ENCODE measurements at places on chromosomes 7 and 10. TPM values are rescaled to one million over a fixed set of nuclear protein-coding genes. Genes with fewer than 3 reads are reported as not detected.

DNA sequence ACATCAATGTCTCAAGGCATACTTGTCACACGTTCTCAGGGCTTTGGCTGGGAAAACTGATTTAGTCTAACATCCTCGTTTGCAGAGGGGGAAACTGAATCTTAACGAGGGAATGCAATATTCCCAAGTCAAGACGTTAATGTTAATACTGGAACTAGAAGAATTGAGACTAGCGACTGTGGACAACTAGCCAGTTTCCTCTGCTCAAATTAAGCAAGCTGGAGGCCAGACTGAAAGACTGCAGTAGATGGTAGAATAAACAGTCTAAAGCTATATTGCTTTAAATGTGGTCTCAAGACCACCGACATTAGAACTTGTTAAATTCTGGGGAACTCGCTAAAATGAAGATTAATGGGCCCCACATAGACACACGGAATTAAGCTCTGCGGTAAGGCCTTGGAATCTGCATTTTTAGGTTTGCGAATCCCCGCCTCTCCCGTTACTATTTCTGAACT, 639 bp upstream of the TFAM start:
- no peak for DNase-seq

- DNase-seq = no peak
These were observed 90.9 kb downstream of the AOAH start for GRCh38 chr7:36633377-36633776.

DNA sequence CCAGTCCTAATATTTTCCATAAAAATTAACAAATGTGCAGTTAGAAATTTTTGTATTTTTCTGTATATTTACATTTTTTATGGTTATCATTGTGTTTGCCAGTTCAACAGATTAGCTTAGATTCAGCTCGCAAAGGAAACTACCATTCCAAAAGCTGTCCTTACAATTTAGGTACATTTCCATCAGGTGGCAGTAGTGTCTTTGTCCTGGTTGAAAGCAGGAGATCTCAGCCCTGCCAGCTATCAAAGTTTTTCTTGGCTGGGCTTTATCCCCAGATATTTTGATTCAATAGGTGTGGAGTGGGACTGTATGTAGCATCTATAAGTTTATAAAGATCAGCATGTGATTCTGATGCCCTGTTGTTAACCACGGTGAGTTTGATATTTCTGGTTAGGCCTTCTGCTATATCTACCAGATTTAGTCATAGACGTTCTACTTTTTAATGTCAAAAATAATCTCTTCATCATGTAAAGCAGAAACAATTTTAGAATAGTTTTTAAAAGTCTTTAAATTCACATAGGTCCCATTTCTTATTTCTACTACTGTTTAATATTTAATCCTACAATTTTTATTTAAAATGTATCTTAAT, 15.5 kb upstream of the ICA1 start:
- DNase-seq = peak; percentile 54

DNA sequence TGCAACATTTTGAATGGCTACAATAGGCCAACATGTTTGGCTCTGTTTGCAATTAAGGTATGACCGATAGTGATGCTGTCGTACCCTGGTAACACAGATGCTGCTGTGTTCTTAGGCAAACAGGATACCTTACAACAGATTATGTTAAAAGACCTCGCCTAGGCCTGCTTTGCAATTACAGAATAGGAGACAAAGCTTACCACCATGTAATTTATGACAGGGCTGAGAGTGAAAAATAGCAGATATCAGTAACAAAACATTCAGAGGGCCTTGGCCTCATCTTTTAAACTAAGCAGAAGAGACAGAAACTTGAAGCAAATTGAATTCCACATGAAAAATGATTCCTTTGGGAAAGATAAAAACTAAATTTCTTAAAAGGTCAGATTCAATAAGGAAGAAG, 29.4 kb upstream of the ABLIM1 start:
- no peak for DNase-seq

Gene HECW1
- not detected for total RNA-seq

Gene CFTR
- total RNA-seq = 251 TPM
